ENCODE measurements at places on chromosomes 4 and X.

- DNase-seq, result no peak
Observed at GRCh38 chr4:12178614-12179610, 750.2 kb upstream of the HS3ST1 start.

GRCh38 chr4:19164334-19164733 lies 1087.4 kb upstream of the SLIT2 start:
- DNase-seq, result no peak

DNA sequence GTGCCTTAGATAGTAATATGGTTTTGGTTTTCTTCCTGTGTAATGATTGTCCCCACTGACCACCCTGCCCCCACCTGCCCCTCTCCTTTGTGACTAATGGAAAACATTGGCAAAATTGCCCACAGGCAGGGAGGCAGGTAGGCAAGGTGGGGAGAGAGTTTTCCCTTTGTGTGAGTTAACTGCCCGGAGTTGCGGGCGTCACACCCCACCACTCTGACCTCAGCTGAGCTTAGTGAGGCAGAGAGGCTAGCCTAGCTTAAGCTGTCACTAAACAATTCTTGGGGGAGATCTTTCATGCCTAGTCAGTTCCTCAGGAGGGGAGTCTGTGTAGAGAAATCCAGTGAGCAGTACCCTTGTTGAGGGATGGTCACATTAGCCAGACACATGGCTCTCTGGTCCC lies 245.3 kb downstream of the BCOR start:
- no peak for DNase-seq

- DNase-seq, result no peak
Observed at GRCh38 chr4:52555356-52555716, 103.8 kb downstream of the USP46 start.

DNA sequence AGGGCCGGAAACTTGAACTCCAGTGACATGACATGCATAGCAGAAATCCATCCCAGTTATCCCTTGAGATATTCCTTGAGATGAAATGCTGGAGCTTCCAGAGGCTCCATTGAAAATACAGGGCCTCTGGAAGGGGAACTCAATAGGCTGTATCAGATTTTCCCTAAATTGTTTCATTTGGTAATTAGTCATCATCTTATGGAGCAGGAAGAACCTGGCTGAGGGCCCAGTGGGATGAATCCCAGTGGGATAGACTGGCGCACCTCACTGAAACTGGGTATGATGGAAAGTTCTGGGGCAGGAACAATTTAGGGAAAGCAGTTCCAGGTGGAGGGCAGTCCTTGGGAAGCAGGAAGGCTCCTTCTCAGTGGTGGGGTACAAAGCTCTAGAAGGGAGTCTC lies 307.8 kb upstream of the DIPK2B start:
- DNase-seq, result no peak

DNA sequence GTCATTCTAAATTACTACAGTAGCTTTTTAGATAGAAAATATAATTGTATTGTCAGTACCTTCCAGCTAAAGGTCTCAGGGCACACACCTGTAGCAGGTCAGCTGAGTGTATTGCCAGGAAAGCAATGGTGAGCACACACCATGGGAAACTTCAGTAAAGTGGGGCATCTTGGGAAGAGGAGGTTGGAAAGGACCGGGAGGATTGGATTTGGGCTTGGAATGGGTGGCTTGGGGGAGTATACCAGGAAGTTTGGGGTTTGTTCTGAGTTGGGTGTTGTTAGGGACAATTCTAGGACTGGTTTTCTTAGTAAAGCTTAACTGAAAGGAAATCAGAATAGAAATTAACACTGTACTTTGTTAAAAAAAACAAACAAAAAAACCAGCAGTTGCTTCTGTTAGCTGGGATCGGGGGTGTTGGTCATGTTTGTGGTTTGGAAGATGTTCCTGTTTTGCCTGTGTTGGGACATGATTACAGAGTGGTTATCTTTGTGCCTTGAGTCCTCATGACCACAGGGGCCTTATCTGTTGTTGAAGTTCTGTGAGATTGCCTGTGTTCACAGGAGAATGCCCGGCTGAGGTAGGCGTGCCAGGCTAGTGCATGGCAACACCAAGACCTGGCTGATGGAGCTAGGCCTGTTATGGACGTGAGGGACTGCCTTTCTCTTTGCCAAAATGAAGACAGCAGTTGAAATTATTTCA lies 35.1 kb downstream of the PRIMPOL start:
- no peak for DNase-seq

- no peak for DNase-seq
Observed at GRCh38 chrX:50333308-50333707, 128.7 kb downstream of the CCNB3 start.

DNA sequence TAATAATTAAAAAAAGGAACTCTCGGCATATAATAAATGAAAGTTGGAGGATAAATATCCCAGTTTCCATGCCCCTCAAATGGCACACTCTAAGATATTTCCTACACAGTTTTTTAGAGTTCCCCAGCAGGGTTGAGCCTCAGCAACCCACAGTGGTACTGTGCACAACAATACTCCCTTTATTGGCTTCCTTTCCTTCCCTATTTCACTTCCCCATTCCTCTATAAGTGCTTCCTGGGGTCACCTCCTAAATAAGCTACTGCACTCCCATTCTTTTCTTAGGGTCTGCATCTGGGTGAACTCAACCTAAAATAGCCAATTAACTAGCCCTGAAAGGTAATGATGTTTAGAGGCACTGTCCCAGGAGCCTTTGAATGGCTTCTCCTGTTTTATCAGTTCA lies 76.4 kb upstream of the NHS start:
- DNase-seq, result no peak

DNA sequence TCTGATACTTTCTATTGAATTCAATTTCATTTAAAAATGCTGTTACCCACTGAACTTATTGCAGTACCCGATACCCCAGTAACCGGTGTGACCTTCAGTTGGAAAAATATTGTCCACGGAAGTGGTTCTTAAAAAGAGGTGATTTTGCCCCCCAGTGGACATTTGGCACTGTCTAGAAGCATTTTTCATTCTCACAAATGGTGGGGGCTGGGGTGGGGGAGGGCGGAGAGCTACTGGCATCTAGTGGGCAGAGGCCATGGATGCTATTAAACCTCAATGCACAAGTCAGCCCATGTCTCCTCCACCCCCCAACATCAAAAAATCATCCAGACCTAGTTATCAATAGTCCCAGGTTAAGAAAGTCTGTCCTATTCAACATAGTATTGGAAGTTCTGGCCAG lies 19.6 kb upstream of the CHM start:
- no peak for DNase-seq

- no peak for DNase-seq
Observed at GRCh38 chr4:169033660-169034059, 23.6 kb upstream of the CBR4 start.

GRCh38 chr4:162959046-162959445 lies 207.6 kb downstream of the NAF1 start:
- no peak for DNase-seq

- no peak for DNase-seq
Observed at GRCh38 chrX:28888416-28888815, 301.2 kb downstream of the IL1RAPL1 start.

GRCh38 chrX:9943420-9943819 lies 23.7 kb upstream of the CLDN34 start:
- DNase-seq, result no peak

DNA sequence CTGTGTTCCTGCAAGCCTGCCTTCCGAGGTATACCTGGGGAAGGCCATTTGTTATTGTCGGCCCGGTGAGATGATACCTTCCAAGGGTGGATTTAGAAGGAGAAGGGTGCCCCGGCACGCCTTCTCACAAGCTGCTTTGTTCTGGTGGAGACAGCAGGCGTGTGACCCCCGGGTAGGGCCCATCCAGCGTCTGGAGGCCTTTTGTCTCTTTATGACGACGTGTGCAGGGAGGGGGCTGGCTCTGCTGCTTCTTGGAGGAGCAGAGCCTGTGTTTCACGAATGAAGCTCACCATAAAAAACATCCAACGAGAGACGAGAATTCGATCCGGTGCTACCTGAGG lies 45.3 kb downstream of the SHOX start:
- no peak for DNase-seq

DNA sequence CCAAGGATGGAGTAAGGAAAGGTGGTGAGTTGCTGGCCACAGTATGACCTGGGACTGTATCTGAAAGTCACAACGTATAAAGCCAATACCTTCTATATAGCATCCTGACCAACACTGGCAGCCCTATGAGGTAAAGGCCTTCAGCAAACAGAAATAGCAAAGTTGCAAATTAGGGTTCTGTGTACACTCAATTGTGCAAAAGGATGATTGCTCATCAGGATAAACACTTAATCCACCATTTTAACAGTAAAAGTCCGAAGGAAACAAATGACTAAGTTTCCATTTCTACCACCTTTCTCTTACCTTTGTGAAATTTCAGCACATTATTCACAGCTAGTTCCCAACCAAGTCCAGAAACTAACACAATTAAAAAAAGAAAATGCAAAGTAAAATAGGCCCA lies 1.4 kb upstream of the FNIP2 start:
- DNase-seq, result no peak

DNA sequence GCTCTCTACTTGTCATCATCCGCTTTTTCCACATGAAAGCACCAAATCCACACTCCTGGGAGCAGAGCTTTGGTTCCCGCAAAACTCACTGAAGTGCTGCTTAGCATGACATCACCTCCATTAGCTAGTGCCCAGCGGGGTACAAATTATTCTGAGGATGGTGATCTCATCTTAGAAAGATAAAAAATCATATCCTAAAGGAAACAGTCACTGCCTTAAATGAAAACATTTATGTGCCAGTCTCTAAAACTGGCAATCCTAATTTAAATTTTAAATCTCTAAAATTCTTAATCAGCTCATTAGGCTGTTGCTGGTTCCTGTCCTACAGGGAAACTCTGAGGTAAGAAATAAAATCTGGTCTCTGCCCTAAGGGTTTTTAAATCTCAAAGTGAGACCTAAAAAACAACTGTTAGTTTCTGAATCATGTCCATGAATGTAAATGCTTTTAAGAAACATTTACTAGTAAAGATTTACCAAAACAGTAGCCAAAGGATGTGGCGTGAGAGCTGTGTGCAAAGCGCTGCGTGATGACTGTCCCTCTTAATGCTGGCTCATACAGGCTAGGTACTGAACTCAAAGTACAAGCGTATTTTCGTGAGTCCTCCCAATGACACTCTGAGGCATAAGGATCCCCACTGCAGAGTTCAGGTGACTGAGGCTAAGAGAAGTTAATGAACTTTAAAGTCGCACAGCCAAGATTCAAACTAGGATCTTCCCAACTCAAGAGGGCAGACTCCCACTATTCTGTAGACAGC lies 4.5 kb downstream of the CASP3 start:
- no peak for DNase-seq

GRCh38 chr4:5003372-5003857 lies 15.8 kb downstream of the CYTL1 start:
- no peak for DNase-seq

DNA sequence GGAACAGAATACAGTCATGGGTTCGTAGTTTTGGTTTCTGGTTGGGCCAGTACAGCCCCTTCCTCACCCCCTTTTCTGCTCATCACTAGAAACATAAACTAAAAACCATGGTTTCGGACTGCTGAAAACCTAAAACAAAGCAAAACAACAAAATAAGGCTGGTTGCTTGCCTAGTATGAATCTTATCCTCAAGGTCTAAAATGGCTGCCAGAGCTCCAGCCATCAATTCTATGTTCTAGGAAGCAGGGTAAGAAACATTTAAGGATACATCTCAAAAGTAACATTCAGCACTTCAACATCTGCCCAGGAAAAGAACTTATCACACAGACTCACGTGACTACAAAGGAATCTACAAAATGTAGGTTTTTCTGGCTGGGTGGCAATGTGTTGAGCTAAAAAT lies 31.5 kb downstream of the PPP3CA start:
- no peak for DNase-seq

DNA sequence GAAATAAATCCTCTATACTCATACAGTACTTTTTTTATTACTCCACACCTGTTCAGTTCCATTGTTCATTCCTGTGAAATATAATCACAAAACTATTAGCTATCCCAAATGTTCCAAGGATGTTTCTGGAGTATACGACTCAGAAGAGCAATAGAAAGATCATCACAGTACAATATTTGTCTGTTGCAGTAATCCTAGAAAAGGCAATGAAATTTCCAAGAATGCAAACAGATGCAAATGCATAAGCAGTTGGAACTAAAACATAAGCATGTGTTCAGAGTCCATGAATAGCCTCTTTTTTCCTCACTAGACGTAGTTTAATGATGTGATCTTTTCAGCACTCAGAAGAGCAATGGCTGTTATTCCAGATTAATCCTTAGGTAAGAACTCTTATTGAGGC lies 55.2 kb downstream of the RTL3 start:
- DNase-seq, result no peak

DNA sequence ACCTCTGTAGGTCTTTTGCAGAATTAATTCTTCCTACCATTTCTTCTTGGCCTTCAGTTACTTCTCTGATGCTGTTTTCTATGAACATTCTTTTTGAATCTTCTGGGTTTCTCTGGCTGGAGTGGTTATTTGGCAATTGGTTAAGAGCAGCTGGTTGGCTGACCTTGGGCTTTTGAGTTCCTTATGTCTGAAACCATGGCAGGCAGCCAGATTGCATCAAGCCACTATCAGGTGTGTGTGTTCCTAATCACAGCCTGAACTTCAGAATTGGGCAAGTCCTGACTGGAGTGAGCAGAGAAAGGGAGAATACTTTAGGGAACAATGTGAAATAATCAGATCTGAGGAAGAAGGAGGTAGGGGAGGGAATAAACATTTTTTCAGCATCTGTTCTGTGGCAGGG lies 90.2 kb downstream of the ARHGAP10 start:
- no peak for DNase-seq

- DNase-seq, result no peak
Observed at GRCh38 chr4:6550821-6551220, 24.2 kb upstream of the MAN2B2 start.

DNA sequence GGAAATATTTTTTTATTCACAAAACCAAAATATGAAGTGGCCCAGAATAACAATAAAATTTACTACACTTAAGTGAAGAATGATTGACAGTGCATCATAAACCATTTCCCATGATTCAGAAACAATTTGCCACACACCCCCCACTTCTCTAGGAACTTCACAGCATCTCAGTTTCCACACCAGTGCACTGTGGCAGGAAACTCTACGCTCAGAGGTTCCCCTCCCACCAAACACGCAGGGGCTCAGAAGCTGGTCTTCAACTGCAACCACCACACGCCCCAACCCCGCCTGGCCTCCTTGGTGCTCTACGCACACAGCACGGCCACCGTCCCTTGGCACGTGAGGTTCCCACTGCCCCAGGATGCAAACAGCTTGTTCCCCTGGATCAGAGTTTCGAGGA lies 63.7 kb downstream of the ZFYVE28 start:
- no peak for DNase-seq

DNA sequence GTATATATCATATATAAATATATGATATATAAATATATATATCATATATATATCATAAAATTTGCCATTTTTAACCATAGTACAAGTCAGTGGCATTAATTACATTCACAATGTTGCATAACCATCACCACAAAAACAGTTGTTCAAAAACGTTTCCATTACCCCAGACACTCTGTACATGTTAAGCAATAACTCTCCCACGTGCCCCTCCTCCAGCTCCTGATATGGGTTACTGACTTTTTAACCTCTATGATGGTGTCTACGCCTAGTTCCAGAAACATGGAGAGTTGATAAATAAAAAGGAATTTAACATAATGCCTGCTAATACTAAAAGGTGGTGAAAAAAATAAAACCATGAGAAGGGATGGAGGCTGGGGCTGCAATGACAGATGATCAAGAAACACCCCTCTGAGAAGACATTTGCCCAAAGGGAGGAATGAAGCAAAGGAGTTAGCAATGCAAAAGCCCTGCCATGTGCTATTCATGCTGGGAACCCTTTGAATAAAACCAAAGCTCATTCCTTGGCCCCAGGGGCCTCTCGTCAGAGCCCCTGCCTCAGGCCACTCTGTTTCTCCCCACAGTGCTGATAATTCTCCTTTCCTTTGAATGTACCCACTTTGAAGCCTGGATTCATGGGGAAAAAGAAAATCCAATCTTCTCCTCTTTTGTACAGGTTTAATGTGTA lies 144.3 kb downstream of the NWD2 start:
- no peak for DNase-seq

Data from activated CD8-positive, alpha-beta memory T cell treated with anti-CD3 and anti-CD28 coated beads for 1 hour (primary cell).